ENCODE measurements at places on chromosomes 3 and 15.

GRCh38 chr3:109903100-109903499, 565.8 kb upstream of the DPPA4 start:
- no peak for DNase-seq

DNA sequence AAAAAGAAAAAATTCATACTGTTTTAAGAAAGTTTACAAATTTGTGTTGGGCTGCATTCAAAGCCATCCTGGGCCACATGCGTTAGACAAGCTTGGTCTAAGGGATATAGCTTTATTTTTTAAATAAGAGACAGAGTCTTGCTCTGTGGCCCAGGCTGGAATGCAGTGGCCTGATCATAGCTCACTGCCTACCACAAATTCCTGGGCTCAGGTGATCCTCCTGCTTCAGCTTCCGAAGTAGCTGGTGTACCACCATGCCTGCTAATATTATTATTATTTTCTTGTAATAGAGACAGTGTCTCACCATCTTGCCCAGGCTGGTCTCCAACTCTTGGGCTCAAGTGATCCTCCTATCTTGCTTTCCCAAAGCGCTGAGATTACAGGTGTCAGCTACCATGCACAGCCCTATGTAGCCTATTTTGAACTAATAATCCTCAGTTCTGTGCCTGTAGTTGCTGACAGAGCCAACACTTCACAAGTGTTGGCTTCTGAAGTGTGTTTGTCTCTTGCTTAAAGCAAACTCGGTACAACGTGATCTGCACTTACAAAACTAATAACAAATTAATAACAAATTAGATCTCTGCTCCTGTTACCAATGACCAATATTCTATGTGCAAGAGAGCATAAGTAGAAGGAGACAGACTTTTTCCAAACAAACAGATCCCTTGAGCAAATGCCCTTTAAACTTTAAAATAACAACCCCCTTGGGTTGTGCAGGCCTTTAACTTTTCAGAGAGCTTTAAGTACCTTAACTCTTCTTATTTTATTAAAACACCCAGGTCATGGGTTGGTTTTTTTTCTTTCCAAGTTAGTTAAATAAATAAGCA, 135.2 kb downstream of the VGLL4 start:
- DNase-seq, result no peak

DNA sequence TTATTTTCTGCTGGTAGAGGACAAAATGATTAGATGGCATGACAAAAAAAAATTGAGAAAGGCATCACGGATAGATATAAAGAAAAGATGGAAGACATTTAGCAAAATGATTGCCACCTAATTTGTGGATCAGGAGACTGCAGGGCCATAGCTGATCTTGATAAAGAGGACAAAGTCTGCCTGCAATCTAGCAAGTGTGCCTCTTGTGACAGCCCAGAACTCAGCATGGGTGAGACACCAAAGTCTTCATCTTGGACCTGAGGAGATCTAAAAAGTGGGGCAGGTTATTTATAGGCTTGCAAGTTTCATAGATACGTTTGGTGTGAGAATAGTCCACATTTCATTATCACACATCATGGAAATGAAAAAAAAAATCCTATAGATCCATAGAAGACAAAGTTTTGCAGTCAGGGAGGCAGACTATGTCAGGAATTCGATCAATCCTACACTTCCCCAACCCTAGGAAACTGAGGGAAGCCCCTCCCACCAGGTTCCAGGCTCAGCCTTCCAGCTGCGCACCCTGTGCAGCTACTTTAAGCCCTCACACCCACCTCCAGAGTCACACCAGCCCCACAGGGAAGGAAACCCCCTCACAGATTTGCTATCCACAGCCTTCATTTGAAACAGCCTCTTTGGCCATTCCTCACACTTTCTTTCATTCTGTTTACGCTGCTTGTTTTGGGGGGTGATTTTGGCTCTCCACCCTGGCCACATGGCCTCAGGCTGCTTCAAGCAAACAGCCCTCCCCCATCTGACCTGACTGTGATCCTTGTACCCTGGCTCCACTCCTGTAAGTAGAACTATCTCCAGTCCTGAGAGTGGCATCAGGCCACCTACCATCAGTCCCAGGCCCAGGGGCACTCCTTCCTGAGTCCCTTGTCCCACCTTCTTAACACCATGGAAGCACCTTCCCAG, 28.1 kb upstream of the KLHL6 start:
- DNase-seq, result no peak

GRCh38 chr3:115110830-115111229, 36.3 kb downstream of the ZBTB20 start:
- DNase-seq, result no peak

DNA sequence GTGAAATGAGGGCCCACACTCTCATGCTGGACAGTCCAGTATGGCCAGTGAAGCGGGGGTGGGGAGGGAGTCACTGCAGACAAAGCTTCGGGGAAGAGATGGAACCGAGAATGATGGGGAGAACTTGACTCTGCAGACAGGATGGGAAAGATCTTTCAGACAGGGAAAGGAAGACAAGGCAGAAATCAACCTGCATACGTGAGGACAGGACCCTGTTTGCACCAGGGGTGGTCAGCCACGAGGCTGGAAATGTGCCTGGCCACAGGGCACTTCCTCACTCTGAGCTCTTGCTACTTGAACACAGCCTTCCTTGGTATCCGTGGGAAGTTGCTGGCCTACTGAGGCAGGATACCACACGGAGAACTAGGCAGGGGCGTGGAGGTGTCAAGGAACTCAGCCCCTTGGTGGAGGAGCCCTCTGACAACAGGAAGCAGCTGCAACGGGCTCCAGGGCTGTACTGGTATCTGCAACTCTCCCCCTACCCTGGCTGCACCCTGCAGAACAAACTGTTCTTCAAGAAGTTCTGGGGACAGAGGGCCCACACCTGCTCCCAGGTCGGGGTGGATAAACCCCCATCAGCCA, 9.3 kb upstream of the SRP14 start:
- DNase-seq, result peak; percentile 69

GRCh38 chr3:77467702-77468625, 428.1 kb downstream of the ROBO2 start:
- no peak for DNase-seq

GRCh38 chr3:51340989-51341636, 44.0 kb upstream of the MANF start:
- no peak for DNase-seq

- no peak for DNase-seq
These were observed 5.8 kb downstream of the DLG1 start for GRCh38 chr3:197292648-197293047.

GRCh38 chr3:126618760-126619159, 36.2 kb downstream of the TXNRD3 start:
- DNase-seq, result no peak

GRCh38 chr3:48881006-48881405, 17.7 kb downstream of the SLC25A20 start:
- DNase-seq, result no peak

DNA sequence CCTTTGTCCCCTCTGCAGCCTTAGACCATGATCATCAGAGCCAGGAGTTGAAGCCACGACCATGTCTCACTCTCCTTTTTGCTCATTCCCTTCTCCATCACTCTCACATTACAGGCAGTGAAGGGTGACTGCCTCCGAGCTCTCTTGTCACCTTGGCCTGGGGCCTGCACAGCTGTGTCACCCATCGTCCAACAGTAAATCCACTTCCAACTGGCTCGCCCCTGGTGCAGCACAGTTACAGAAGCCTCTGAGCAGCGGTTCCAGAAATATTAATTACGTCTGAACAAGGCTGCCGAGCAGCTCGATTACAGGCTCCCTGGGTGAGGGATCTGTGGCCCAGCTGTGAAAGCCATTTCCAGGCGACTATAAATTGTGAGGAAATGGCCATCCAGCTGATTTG, 528.2 kb downstream of the NR2F2 start:
- DNase-seq, result no peak

GRCh38 chr15:80374441-80374840, 29.7 kb upstream of the ARNT2 start:
- DNase-seq, result no peak

GRCh38 chr3:156448300-156448699, 106.6 kb downstream of the SSR3 start:
- peak; percentile 65 for DNase-seq

DNA sequence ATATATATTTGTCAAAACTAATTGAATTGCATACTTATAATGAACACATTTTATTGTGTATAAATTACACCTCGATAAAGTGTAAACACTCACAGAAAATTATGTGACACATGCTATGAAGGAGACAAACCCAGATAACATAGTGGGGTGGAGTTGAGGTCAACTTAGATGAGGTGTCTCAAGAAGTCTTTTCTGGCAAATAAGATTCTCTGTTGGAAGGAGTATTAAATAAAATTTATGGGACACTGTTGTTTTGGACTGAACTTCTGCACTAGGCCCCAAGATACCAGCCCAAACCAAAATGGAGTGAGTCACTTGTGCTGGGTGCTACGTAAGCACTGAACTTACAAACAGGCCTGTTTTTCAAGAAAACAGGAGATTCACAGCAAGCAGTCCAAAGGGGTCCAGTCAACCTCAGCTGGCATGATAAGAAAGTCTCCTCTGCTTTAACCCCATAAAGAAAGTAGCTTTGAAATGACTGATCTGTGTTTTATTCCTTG, 18.7 kb downstream of the ACTC1 start:
- DNase-seq, result no peak

DNA sequence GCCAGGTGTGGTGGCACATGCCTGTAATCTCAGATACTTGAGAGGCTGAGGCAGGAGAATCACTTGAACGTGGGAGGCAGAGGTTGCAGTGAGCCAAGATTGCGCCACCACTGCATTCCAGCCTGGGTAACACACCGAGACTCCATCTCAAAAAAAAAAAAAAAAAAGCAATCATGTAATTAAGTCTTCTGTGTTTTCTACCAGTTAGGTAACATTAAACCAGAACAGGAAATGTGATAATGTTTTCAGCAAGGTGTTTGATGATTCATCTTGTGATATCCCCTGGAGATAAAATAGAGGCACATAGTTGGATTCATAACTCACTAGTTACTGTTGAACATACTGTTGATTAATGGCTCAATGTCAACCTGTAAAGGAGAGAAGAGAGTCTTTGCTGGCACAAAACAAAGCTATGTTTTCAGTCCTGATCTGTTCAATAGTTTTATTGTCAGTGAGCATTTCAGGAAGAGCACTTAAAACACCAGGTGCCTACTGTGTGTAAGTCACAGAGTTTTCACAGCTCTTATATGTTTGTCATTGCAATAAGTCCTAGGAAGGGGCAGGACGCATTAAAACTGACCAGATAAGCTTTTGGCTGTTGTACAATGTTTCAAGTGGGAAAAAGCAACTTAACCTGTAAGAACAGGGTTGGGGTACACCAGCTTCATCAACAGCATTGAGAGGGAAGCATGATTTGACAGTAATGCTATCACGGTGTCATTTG, 19.5 kb downstream of the DNAJB11 start:
- DNase-seq, result no peak

DNA sequence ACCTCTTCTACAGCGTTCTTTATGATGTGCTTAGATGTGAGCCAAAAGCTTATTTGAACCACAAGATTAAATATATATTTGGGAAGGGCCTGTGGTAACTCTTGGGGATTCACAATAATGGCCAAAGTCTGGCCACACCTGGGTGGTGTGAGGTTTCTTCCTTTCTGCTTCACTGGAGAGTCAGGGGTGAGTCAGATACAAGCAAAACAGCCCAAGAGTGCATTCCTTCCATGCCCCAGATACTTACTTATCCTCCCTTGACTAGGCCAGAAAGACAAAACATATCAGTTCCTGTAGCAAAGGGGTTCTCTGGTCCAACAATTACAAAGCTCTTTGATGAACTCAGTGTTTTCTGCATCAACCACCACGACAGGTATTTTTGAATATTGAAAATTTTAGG, 941 bp downstream of the ZBED2 start:
- no peak for DNase-seq

DNA sequence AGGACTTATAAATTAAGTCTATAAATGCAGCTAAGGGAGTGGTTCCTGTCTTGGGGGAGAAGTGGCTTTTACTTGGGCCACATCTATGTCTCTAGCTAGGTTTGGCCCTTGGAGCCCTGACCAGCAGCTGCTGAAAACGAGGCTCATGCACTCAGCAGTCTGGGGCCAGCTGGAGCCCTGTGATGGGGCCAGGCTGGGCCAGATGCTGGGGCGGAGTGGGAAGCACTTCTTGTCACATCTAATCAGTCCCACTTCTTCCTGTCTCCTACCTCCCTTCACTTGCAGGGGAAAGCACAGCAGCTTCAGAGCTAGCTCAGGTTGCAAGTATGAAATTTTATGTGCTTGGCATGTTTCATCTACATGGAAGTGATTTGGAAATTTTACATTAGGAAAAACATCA, 209.9 kb upstream of the ROPN1 start:
- DNase-seq, result no peak

GRCh38 chr3:123843668-123844067, 40.5 kb downstream of the MYLK start:
- no peak for DNase-seq

DNA sequence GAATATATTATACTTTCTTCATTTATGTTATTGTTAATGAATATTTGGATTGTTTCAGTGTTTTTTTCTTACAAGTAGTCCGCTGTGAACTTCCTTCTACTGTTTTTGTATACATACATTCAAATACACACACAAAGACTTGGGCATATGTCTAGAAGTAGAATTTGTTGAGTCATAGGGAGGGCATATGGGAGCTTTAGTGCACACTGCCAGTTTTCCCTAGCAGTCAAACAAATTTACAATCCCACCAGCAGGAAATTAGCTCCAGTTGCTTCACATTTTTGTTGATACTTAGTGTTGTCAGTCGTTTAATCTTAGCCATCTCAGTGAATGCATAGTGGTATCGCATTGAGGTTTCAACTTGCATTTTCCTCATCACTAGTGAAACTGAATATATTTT, 492.3 kb downstream of the DIPK2A start:
- DNase-seq, result no peak

GRCh38 chr3:171526146-171526545, 65.9 kb upstream of the TNIK start:
- no peak for DNase-seq

- DNase-seq, result no peak
These were observed 8.4 kb downstream of the CDAN1 start for GRCh38 chr15:42728560-42728959.

DNA sequence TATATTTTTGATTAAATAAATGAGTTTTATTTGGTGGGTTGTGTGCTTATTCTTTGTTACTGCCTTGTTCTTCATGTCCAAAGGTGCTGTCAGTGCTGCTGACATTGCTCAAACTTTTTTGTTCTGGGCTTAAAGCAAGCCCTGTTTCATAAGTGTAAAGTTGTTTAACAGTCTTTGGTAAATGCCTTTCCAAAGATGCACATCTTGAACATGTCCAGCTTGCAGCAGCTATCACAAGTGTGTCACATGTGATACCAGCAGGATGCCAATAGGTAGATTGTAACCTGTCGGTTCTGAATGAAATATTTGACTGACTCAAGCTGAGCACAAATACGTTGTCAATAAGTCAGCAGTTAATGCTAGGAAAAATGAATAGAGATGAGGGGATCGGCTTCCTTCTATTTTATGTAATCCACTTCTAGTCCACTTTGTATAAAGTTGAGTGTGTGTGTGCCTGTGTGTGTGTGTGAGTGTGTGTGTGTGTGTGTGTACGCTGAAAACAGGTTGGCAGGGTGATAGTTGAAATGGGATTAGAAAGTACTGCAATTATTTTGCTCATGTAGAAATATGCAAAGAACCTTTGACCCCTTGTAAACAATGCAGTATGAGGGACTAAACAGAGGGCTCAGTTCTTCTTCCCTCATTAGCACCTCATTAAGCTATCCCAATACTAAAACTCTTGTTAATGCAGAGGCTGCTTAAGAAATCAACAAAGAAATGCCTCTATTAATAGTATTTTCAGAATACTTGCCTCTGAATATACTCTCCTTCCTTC, 986.5 kb downstream of the TUSC7 start:
- no peak for DNase-seq

- no peak for DNase-seq
These were observed 88.9 kb downstream of the TNIK start for GRCh38 chr3:171371354-171371753.
